GM19239 (cell line): ENCODE measurements at places on chromosomes 2 and 18.

DNA sequence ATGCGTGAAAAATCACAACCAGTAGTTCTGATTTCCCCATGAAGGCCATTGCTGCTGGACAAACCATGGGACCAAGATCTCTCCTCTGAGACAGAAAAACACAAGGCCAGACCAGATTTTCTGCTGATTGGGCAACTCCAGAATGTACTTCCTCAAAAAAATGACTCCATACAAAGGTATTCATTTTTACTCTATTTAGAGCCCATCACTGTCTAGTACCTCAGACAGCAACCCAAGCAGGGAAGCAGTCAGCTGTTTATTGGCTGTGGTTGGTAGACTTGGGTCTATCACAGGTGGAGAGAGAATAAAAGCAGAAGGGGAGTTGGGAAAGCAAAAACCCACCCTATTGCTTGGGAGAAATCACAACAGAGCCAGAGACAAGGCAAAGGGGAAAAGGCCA, 219.9 kb downstream of the PIK3C3 start:
- no peak for DNase-seq

DNA sequence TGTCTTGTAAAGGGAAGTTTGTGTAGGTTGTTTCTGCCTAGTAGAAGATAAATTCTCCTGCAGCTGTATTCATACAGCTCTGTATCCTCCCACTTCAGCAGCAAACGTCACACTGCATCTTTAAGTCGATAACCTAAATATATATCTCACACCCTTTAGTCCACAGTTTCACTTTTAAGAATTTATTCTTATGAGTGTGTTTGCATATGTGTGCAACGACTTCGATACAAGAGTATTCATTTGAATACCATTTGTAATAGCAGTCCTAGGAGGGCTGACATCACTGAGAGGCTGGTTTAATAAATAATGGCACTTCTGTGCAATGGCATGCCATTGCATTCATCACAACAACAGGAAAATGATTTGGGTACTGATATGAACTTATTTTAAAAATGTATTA, 63.8 kb upstream of the MSH6 start:
- DNase-seq: no peak

DNA sequence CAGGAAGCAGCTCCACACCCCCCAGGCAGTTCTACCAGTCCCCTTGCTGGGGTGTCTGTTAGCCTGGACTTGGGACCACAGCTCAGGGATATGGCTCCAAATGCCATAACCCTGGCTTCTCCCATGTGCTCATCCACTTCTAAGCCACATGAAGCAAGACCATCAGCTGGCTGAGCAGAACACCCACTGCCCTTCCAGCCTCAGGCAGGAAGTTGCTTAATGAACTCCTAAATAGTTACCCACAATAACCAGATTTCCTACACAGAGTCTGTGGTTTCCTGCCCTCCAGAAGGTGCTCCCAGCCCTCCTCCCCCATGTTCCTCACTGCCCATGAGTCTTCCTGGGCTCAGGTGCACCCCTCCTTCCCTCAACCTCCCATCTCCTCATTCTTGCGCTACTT, 98.3 kb upstream of the EPC2 start:
- no peak for DNase-seq

DNA sequence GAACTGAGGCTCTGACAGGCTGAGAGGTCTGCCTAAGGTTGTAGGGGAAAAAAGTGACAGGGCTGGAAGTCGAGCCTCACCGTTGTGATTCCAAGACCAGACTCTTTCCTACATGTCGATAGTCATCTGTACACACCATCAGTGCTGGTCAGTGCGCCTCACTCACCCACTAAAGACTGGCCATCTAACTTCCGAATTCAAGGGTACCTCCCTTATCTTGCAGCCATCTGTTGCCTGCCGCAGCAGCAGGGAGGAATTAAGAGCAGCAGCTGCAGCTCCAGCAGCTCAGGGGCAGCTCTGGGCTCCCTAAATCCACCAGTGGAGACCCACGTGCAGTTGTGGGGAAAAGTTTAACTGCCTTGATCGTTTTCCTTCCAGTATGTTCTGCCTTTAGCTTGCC, 32.6 kb upstream of the GPR39 start:
- DNase-seq: no peak

DNA sequence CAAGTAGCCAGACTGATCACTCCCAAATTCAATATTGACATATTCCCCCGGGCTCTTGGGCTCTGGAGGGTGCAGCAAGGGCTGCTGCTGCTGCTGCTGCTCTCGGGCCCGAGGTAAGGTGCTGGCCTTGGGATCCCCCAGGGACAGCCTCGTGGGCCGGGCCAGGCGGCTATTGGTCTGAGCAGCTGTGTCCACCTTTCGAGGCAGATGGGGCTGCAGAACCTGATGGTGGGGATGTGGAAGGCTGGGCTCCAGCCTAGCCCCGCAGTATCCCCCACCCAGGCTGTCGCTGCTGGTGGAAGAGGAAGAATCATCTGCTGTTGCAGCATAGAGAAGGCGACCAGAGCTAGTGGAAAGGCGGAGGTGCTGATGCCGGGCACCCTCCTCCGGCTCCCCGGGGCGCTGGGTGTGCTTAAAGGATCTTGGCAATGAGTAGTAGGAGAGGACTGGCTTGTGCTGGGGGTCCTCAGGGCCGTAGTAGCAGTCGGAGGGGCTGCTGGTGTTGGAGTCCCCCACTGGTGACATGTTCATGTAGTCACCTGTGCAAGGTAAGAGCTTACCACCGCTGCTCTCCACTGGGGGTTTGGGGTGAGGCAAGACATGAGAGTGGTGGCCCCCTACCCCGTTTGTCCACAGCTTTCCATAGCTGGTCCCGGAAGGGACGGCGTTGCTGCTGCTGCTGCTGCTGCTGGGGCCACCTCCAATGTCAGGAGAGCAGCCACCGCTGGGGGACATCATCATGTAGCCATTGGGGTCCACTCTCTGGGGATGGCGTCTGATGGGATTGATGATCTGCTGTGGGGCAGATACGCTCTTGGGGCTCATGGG, 3.4 kb downstream of the IRS1 start:
- no peak for DNase-seq

- no peak for DNase-seq
These were observed 51.4 kb upstream of the SPAG16 start for GRCh38 chr2:213232649-213233437.

GRCh38 chr18:38792731-38793130, 1227.1 kb upstream of the CELF4 start:
- no peak for DNase-seq

GRCh38 chr2:233179848-233180366, 71.6 kb upstream of the ATG16L1 start:
- DNase-seq: no peak

DNA sequence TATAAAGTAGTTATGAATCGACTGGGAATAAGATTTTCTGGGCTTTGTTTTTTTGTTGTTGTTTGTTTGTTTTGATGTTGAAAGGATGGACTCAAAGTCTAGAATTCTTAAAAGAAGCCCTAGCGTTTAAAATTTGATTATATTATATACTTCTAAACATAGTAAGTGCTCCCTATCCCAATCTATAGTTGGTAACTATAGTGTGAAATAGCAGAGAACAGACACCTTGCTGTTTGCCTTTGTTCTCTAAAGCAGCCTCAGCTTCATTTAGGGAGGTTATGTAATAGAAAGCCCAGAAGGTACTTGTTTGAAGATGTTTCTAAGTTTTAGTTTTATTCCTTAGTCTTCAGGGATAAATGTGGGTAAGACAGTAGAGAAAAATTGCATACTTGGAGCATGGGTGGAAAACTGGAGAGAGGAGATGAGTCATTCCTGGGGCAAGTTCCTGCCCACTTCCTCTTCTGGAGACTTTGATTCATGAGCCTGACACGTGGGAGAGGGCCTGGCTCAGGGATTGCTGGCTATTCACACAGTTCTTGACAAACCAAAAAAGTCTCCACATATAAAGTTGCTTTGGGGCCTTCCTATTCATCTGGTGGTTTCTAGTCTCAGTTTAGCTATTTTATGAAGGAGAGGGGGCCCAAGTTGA, 131.9 kb downstream of the MYO1B start:
- no peak for DNase-seq

DNA sequence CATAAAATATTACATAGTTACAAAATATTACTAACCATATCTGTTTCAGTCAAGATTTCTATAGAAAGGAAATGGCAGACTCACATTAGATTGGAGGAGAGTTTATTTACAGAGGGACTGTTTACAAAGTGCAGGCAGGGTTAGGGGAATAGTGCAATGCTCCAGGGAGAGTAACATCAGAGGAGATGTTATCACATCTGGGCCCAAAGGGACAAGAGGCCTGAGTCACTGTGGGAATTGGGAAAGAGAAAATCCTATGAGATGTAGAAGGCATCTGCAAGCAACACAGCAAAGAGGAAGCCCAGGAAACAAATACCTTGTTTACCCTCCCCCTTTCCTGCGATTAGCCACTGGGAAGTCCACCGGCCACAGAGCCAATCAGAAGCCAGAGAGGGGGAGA, 227.3 kb upstream of the TANK start:
- no peak for DNase-seq

DNA sequence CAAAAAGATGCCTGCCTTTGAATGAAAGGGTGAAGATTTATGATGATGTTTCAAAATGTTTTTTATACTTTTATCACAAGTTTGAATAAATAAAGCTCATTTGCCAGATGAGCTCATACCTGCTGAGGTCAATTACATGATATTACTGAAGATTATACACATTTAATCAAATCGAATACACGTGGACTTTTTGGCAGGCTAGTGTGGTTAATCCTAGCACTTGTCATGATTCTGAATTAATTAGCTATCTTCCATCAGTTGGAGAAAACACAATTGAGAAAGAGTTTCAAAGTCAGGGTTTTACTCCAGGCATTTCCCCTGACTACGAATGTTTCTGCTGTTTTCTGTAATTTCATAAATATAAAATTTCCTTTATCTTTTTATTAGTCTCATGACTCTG, 54.4 kb downstream of the LRPPRC start:
- no peak for DNase-seq

GRCh38 chr2:233463586-233463985, 103.0 kb downstream of the USP40 start:
- DNase-seq: no peak

GRCh38 chr18:23433360-23433759, 19.7 kb upstream of the RIOK3 start:
- DNase-seq: no peak

DNA sequence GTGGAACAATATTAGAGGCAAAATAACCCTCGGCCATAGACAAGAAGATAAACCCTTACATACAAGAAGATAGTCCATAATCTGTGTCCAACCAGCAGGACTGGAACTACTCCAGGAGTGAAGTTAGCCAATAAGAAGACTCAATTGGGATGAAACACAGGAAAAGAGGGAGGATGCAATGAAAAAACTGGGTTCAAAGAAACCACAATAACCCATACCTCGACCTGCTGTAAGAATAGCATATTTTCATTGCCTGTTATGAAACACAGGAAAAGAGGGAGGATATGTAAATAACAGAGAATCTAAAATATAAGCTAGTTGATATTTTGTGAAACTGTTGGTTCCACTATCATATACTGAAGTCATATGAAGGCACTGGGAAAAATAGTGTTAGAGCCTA, 87.1 kb upstream of the CSRNP3 start:
- DNase-seq: no peak

GRCh38 chr18:30920757-30921156, 121.8 kb downstream of the DSC3 start:
- DNase-seq: no peak

DNA sequence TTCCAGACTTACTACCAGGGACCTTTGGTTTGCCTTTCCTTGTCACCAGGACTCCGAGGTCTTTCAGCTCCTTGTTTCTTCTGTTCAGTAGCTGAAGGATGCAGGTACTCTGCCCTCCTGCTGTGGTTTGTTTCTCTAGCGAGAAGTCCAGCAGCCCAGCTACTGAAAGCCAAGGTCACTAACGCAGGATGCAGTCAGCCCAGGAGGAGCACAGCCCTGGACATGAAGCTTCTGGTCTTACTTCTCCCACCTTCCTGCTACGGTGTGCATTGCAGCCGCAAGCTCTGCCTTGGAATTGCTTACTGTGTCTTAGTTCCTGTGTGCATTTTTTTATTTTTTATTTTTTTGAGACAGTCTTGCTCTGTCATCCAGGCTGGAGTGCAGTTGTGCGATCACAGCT, 62.4 kb downstream of the DGKD start:
- no peak for DNase-seq

- DNase-seq: no peak
These were observed 500.9 kb downstream of the FBXO15 start for GRCh38 chr18:73646772-73647171.

GRCh38 chr2:17815468-17816184, 634 bp upstream of the MSGN1 start:
- no peak for DNase-seq

GRCh38 chr2:53660886-53661285, 106.7 kb upstream of the CHAC2 start:
- no peak for DNase-seq

GRCh38 chr18:7147399-7147798, 29.8 kb upstream of the LAMA1 start:
- DNase-seq: no peak

GRCh38 chr2:6841537-6842287, 24.0 kb downstream of the CMPK2 start:
- DNase-seq: no peak

GRCh38 chr2:144443837-144444817, 75.8 kb downstream of the ZEB2 start:
- no peak for DNase-seq

GRCh38 chr18:41543815-41544214, 411.2 kb upstream of the PIK3C3 start:
- DNase-seq: no peak

- no peak for DNase-seq
These were observed at the start of gene GALNT13 for GRCh38 chr2:153871231-153872221. TSS of gene GALNT13 (plus strand) at chr2:153871922.

DNA sequence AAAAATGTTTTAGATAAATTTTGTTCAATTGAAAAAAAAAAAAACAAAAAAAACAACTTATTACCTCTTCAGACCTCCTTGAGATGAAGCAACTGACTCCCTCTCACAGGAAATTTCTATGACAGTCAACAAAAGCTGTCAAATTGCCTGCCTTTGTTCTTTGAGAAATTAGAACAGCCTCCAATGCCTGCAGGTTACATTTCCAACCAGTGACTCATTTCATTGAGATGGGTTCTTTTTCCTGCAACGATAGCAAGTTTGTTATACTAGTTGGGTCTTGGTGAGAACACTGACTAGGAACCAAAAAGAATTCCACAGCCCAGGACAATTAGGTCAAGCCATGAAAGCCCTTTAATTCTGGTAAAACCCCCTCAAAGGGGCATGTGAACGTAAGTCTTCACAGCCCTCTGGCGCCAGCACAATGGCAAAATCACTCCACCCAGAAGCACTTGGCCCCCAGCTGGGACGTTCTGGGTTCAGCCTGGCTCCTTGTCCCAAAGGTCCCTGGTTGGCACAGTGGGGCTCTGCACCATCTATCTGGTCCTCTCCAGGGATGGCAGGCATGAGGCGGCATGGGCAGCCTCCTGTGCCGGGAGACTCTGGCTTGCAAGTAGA, 87.0 kb downstream of the SPP2 start:
- DNase-seq: no peak

DNA sequence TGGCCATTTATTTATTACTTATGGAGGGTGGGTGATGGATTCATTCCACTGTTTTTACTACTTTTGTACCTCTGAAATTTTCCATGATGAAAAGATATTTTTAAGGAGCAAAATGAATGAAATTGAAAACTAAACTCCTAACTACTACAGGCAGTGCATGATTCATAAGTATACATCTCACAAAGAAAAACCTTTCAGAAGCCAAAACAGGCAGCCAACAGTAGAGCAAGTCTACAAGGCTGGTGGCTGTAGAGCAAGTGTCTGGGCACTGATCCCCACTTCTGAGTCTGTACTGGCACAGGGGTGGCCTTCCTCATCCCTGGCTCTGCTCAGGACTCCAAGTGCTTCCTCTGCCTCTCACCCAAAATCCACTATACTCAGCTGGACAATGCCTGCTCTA, 8.2 kb upstream of the RMP24 start:
- DNase-seq: no peak
